EH (cell line): ENCODE measurements at places on chromosomes 2 and 18.

DNA sequence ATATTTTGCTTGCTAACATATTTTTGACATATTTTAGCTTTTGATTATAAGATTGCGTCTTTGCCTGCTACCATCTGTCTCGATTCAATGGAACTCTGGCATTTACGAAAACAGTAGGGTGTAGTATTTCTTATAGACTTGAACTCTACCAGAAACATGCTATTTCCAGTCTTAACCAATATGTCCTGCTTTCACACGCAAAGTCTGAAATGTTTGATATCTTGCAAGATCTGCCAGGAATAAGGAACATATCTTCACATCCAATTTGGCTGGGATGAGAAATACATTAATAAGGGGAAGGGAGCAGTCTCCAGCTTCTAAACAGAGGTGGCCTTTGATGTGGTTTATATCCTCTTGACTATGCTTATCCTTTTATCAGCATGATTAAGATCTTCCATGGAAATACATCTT lies 299.4 kb downstream of the ZNF521 start:
- no peak for DNase-seq

DNA sequence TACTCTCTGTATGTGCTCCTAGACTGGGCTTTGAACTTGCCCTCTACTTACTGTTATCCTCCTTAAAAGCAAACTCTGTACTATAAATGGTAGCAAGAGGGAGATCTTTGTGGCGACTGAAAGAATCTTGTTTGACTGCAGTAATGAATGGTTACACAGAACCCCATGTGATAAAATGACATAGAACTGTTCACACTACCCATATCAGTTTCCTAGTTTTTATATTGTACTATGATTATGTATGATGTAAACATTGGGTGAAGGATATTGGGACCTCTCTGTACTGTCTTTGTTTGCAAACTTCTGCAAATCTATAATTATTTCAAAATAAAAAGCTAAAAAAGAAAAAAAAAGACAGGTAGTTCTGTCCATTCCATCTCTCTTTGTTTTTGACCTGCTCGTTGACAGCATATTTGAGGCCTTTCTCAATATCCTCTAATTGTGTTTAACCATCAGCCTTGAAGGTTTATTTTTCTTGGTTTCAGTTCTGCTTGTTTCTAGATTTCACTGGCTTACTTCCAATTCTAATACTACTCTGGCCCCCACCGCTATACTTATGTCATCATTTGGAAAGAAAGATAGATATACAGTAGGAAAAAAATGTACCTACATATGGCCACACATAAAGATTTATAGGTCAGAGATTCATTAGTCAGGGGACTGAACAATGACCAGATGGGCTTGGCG lies 79.2 kb upstream of the MYO3B start:
- DNase-seq = no peak

- DNase-seq = no peak
These were observed 8.1 kb downstream of the RAB31 start for GRCh38 chr18:9715978-9716774.

DNA sequence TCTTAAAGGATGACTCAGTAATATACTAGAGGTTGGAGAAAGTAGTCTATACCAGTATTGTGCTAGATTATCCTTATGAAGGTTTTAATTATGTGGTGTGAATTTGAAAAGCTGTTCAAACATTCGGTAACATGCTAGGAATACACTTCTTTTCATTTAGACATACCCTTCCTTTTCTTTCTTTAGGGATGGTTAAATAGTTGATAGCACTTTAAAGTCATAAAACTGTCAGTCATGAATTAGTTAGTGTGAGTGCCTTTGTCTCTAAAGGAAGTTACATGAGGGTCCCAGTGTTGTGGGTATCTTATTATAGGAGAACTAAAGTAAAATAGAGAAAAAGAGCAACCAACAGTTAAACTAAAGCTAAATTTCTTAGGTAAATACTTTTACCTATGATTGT lies 149.3 kb downstream of the CSRNP3 start:
- no peak for DNase-seq

- DNase-seq = peak; percentile 83
These were observed 157.1 kb downstream of the PRPF40A start for GRCh38 chr2:152560166-152560565.

- DNase-seq = no peak
These were observed 232.8 kb upstream of the ATP5MC3 start for GRCh38 chr2:175414191-175414881.

- no peak for DNase-seq
These were observed 95.1 kb downstream of the EHBP1 start for GRCh38 chr2:62800618-62801017.

- no peak for DNase-seq
These were observed 123.0 kb downstream of the MYO3B start for GRCh38 chr2:170300993-170301392.

- peak; percentile 100 for DNase-seq
These were observed 12.5 kb upstream of the SLC38A11 start for GRCh38 chr2:164967781-164968228.

- DNase-seq = no peak
These were observed 166.7 kb downstream of the MYT1L start for GRCh38 chr2:2164326-2164917.

DNA sequence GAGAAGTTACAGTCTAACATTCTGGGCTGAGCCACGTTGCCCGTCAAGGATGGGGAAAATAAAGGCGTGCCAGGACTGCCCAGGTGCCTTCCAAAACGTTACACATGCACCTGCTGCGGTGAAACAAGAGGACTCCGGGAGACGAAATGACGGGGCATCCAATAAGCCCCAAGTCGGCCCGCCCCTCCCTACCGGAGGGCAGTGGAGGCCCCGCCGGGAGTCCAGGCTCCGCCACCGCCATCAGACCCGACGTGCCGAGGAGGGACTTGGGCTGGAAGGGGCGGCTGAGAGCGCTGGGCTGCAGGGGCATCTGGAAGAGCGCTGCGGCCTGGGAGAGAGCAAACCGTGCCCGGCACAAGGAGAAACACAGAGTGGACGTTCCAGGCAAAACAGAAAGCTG lies 112.5 kb upstream of the GPC1 start:
- no peak for DNase-seq
